ENCODE measurements at places on chromosomes 5 and 9. TPM values are rescaled to one million over a fixed set of nuclear protein-coding genes. Genes with fewer than 3 reads are reported as not detected.
A peak's percentile ranks its signal among the peaks of the same experiment; 100 is the strongest.

DNA sequence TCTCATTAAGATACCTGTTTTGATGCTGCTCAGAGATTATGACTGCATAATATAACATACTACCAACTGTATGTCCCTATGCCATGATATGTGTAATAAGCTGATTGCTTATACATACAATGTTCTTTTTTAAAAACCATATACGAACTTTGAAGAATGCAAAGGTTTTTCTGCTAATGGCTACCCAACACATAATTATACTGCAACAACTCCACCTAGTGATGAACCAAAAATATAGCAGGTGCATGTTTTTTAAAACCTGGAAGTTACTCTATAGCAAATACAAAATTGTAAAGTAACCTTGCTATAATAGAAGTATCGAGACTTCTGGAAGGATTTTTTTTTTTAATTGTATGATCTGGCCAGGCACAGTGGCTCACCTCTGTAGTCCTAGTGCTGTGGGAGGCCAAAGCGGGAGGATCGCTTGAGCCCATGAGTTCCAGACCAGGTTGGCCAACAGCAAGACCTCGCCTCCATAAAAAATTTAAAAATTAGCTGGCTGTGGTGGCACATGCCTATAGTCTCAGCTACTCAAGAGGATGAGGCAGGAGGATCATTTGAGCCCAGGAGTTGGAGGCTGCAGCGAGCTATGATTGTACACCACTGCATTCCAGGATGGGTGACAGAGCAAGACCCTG, 49.1 kb downstream of the HOMER1 start:
- DNase-seq, result no peak

The FAM174A gene
- total RNA-seq, result 13.7 TPM

The PIP5KL1 gene
- 3.7 TPM for total RNA-seq

The PCDHB4 gene
- not detected for total RNA-seq

The ZFP2 gene
- total RNA-seq, result 0.12 TPM

The TENT4A gene
- total RNA-seq, result 37.8 TPM

The CDK9 gene
- total RNA-seq, result 119 TPM

The C9orf50 gene
- not detected for total RNA-seq

The HSDL2 gene
- total RNA-seq, result 15.6 TPM

DNA sequence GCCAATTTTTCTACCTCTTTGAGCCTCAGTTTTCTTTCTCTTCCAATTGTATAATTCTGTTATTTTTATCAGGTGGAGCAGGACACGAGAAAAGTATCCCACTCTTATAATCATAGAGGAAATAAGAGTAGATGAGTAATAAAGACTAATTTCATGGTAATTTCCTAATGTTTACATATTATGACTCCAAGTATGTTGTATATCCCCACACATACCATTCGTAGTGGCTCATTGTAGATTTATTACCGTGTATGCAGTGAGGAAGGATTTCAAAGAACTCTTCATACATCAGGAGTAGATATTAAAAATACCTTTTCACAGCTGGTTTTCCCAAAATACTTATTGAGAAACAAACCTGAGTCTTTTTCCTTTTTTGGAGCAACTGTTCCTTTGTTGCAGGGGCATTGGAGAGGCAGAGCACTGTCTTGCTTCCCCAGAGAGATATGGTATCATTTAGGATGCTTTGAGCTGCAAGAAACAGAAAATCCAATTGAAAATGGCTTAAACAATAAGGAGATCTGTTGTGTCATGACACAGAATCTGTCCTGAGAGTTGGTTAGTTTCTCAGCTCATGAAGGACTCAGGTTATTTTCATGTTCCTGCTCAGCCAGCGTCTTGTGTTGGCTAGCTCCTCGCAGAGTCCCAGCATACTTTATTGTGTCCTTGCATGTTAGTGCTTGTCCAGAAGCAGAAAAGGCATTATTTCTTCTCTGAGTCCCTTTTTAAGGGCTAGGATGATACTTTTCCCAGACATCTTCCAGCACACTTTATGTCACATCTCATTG, 291.2 kb downstream of the ARHGAP26 start:
- DNase-seq, result no peak

DNA sequence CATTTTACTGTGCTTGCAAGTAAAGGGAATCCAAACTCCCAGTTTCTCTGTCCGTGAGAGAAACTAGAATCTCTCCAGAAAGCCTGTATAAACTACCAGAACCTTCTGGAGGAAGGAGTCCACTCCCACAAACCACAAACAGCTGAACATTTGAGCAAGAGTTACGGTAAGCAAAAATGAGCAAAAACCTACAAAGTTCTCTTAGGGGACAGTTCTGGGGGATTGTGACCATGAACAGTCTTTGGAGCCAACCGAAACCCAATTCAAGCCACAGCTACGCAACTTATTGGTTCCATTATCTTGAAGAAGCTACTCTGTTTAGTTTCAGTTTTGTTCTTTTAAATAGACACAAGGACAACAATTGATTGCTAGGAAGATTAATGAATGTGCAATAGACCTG, 330.6 kb downstream of the ASTN2 start:
- no peak for DNase-seq

DNA sequence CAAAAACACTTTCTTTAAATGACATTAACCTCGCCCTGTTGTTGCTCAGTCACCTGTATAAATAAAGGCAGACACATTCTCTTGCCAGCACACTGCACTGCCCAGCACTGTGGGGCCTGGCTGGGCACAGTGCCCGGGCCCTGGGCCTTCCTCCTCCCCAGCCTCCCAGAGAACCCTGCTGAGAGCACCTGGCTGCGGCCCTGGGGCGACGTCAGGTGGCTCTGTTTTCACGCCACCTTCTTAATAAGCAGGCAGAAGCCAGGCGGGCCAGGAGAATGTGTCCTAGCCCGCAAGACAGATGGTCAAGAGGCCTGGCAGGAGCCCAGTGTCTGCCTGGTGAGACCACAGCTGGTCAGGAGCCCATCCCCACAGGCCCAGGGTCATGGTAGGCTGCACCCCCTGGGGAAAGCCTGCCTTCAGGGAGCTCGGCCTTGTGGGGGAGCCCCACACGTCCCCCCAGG, 8.2 kb upstream of the AGPAT2 start:
- no peak for DNase-seq

- DNase-seq, result peak; percentile 97
Measured at GRCh38 chr5:126776499-126777256, at the start of gene LMNB1. Gene LMNB1, plus strand, starts transcription at chr5:126777136. Its CDS starts 373 bp downstream, at chr5:126777509.

The SMIM32 gene
- not detected for total RNA-seq

The OTULINL gene
- 14.6 TPM for total RNA-seq

DNA sequence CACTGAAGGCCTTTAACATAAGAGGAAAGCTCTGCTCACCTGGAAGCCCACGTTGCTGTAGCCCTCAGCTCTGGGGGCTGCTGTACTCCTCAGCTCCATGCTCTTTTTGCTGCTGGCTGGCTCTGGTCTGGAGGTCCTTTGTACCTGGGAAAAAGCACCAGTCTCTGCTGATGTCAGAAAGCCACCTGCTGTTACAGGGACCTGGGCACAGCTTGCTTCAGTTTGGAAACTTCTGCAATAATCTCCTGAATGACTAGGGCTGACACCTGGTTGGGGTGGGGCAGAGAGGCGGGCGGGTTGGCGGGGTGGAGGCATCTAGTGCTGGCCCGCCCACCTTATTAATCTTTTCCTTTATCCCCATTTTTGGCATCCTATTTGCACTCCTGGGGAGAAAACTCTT, at the start of gene SLC28A3:
SLC28A3 (minus strand) TSS at position 224 of the 400 bp plus-strand sequence; CDS start at position 99, 125 bp downstream.
- DNase-seq, result no peak

The FGD3 gene
- total RNA-seq, result 42.0 TPM

The SPEF2 gene
- 8.9 TPM for total RNA-seq

The SLC6A7 gene
- total RNA-seq, result not detected

The SLC34A1 gene
- total RNA-seq, result not detected

DNA sequence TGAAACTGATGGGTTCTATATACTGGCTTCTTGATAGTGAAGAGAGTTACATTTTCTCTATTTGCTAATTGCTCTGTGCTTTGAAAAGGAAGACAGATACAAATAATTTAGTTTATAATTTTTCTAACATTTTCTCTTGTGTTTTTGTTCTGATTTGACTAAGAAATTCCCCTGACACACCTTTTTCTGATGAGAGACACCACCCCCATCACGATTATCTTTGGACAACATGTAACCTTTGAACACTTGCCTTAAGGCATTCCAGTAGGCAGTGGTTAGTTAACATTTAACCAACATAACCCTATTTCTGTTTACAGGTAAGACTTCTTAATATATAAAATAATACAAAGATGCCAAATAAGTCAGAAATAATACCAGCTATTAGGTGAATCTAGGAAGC, 4.1 kb upstream of the PTBP3 start:
- DNase-seq, result no peak

- DNase-seq, result no peak
Measured at GRCh38 chr9:136687721-136688223, 515 bp upstream of the AGPAT2 start.

The INSL6 gene
- not detected for total RNA-seq

GRCh38 chr9:70805949-70806348, 315.5 kb downstream of the TRPM3 start:
- no peak for DNase-seq

DNA sequence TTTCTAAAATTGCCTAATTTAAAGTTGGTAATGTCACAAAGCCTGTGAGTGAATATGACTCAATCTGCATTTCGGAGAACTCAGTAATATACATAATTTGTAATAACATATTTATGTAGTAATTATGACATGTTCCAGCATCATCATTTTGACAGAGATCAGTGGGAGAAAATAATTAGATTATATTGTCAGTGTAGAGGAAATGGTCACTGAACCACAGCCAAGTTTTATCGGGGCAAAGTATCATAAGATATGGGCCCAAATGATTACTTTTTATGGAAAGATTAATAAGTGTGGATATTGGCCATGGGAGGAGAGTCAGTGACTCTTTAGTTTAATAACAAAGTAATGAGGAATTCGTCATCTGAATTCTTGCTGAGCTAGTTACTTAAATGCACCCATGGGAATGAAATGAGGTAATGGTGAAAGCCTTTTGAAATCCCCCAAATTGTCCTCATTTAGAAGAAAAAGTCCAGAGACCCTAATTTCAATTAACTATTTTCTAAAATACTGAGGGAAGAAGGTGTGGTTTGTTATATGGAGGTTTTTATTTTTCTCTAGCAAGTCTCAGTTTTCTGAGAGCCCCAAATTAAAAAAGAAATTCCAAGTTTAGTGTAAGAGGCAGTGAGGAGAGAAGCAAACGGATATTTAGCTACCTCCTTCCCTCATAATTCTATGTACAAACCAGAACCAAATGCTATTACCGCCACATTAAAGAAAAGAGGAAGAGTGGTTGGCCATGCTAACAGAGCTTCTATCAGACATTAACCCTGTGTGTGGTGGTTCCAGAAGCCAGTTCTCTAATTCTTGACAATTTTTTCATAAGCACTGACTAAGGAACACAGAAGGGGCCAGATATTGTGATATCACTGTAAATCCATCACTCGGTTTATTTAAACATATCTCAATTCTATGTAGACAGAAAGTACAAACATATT, 37.7 kb upstream of the MRPS30 start:
- DNase-seq, result no peak

The SPAG8 gene
- 0.19 TPM for total RNA-seq

The MYOZ3 gene
- total RNA-seq, result not detected

DNA sequence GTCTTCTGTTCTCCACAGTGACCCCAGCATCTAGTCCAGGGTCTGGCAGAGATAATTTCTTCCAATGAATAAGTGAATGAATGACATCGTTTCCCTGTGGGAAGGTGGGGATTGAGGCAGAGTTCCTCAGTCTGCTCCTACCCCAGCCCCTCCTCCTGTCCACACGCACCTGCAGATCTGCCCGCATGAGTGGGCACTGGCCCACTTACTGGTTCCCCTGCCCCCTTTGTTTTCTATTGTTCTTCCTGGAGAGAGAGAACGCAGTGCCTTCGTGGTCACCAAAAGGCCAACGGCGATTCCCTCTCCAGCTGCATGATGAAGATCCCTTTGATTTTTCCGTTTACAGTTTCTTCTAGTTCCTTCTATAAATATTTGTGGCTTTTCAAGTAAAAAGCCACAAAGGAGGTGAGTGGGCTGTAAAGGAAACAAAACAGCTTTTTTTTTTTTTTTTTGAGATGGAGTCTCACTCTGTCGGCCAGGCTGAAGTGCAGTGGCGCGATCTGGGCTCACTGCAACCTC, 5.8 kb upstream of the FPGS start:
- DNase-seq, result no peak

The ZDHHC11 gene
- total RNA-seq, result 8.1 TPM

GRCh38 chr5:136006761-136007251, 22.0 kb upstream of the TGFBI start:
- DNase-seq, result no peak

GRCh38 chr5:141692533-141692888, 10.5 kb upstream of the ARAP3 start:
- DNase-seq, result no peak

The PCDHGA5 gene
- total RNA-seq, result 0.33 TPM

The PLAC8L1 gene
- total RNA-seq, result 2.5 TPM

GRCh38 chr5:83895860-83896259, 175.2 kb upstream of the HAPLN1 start:
- DNase-seq, result no peak
